Hypothalamus (tissue), 51 donors: ENCODE measurements at places on chromosomes 4 and X.

- DNase-seq: no peak
These were observed 29.0 kb downstream of the WDFY3 start for GRCh38 chr4:84937381-84937977.

- no peak for DNase-seq
These were observed 54.4 kb upstream of the GAB1 start for GRCh38 chr4:143282211-143282707.

GRCh38 chr4:176193126-176193525 lies 2.3 kb downstream of the SPATA4 start:
- DNase-seq: no peak

- DNase-seq: no peak
These were observed 92.1 kb downstream of the SCFD2 start for GRCh38 chr4:53273726-53274125.

DNA sequence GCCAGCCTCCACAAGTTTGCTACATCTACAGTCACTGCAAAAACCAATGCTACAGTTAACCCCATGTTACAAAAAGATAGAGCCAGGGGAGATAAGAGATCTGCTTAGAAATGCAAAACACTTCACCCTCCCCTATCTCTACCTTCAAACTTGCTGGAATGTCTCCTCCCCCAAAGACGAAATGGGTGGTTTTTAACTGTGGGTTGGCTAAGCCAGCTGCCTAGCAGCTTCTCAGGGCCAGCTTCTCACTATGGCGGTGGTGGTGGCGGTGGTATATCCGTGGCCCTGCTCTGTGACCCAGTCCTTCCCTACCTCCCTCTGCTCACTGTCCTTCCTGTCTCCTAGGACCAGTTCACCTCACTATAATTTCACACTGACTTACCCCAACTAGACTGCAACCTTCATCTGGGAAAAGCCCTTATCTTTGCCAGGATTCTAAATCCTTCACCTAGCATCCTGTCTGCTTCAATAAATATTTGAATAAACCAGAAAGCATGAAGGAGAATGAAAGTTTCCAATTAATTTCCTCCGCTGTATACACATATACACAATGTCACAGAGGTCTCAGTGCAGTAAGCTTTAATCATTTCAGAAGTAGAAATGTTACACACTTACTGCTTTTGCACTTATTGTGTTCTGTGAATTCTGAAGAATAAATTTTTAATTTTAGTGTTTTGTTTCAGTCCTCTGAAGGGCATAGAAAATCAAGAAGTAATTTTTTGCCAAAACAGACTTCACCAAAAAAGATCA lies 46.3 kb downstream of the SH3KBP1 start:
- DNase-seq: no peak

- DNase-seq: no peak
These were observed 258.5 kb upstream of the GIMD1 start for GRCh38 chr4:106627051-106627450.

GRCh38 chr4:145884775-145885174 lies 53.8 kb downstream of the ZNF827 start:
- DNase-seq: no peak

- no peak for DNase-seq
These were observed 117.3 kb downstream of the NKX6-1 start for GRCh38 chr4:84381759-84382158.

GRCh38 chr4:132396636-132397035 lies 752.5 kb upstream of the PCDH10 start:
- DNase-seq: no peak

DNA sequence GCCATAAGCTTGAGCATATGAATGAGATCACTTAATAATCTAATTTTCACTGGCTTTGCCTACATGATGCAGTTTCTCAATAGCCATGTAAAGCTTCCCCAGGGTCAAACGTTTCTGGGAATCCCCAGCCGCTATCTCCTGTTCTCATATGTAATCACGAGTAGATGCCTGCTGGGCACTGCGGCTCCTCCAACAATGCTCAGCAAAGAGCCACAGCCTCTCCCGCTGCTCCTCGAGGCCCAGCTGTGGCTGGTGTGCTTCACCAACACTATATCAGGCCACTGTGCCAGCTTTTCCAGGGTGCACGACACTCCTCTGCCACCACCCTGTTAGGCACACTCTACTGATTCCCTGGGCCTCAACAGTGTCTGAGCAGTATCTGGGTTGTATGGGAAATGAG lies 78.3 kb upstream of the RASGEF1B start:
- no peak for DNase-seq

DNA sequence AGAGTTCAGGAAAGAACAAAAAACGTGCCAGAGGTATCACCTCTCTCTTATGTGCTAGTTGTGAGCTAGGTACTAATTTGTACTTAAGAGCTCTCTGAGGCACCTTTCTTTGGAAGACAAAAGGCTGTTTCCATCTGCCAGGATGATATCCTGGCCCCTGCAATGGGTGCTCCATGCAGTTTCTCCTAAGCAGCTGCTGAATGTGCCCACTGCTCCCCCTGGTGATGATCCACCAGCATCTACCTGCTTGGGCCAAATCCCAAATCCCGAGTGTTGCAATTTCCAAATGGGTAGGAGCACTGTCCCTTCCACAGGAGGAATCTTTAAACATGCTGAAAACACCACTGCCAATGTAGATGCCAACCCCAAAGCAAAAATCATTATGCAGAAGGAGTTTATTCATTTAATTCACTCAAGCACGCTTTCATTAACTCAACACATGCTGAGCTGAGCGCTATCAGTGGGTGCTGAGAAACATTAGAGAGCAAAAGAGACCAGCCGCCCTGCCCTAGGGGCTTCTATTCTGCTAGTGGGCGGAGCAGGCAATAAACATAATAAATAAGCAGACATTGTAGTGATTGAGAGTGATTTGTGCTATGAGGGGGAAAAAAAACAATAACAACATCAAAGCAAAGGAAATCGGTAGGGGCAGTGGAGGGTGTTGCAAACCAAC lies 69.6 kb upstream of the C4orf50 start:
- DNase-seq: peak; percentile 25

GRCh38 chr4:107252571-107252970 lies 216.5 kb upstream of the DKK2 start:
- no peak for DNase-seq
